HT-29 (cell line): ENCODE measurements at places on chromosomes 5 and 9.

DNA sequence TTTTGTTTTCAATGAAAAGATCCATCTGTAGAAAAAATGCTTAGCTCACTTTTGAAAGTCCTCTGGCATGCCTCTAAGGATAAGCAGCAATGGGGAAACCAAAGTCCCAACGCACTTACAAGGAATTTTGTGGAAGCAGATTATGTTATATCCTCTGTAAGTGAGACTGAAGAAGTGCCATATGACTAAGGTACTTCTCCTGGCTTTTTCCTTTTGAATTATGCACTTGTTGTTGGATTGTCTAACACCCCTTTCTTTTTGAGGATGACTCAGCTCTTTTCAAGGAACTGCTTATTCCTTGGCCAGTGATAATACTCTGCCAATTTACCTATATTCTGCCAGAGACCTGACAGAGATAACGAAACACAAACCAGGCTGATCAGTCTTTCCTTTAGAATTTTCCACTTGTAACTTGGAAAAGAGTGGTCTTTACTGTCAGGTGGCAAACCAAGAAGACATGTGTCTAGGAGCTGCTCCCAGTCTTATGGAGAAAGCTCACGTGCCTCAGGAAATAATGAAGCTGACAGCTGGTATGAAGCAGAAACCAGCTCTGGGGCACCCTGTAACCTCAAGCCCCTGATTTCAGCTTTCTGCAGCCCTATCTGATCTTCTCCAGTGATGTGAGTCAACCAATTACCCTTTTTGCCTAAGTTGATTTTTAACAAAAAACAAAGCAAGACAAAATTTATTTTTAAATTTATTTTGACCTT lies 290.8 kb upstream of the FBXL7 start:
- no peak for DNase-seq

GRCh38 chr9:33364127-33364526 lies 38.2 kb downstream of the AQP7 start:
- no peak for DNase-seq

GRCh38 chr5:29150840-29151239 lies 2042.6 kb upstream of the CDH6 start:
- DNase-seq: no peak

DNA sequence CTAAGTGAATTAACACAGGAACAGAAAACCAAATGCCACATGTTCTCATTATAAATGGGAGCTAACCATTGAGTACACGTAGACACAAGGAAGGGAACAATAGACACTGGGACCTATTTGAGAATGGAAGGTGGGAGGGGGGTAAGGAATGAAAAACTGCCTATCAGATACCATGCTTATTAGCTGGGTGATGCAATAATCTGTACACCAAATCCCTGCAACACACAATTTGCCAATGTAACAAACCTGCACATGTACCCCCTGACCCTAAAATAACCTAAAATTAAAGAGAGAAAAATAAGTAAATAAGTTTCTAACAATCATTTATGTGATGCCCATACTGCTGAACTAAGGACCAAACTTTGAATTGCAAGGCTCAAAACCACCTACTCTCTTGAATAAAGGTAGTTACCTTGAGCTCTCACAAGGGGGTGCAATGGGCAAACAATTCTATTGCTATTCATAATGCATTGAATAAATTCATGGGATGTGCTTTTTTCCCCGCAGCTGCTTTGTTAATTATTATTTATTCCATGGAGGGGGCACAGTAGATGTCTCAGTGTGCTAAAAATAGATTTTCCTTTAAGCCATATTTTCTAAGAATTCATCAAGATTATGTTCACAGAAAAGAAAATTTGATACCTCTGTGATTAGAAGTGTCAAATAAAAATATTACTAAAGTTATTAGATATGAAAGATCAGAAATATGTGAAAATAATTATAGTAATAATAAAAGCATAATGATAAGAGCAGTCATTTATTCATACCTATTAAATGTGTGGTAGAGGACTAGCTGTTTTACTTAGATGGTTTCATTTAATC lies 76.2 kb upstream of the PTPN3 start:
- DNase-seq: peak; percentile 72

DNA sequence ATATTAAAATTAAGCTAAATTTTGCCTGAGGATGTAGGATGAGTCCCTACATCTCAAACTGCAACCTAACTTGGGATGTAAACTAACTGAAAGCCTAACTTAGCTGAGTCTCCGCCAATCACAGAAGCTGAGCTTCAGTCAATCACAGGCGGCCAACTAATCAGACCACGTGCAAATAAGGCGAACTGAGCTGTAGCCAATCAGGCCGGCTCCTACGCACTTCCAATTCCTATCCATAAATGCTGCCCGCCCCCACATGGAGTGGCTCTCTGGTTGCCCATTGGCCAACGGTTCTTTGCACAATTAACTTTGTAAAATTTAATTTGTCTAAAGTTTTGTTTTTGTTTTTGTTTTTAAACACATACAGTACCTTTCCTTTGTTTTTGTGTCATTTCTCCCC lies 13.9 kb upstream of the GPX8 start:
- no peak for DNase-seq

- no peak for DNase-seq
These were observed 106.5 kb downstream of the FANCC start for GRCh38 chr9:95211028-95211427.

DNA sequence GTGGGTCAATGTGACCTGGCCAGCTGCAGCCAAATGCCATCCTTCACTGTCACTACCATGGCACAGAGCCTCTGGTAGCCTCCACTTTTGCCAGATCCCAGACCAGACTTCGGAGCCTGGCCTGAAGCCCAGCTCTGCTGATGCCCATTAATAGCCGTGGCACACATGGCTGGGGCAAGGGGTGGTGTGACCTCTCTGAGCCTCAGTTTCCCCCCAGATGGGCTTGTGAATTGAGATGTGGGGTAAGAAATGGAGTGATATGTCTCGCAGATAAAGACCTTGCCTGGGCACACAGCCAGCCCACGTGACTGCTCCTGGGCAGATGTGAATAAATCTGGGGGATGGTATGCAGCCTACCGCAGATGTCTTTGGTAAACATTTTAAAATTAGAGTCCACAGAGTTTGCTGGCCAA lies 13.9 kb downstream of the SUSD3 start:
- no peak for DNase-seq

GRCh38 chr5:181235323-181235688 lies 8.4 kb downstream of the RACK1 start:
- peak; percentile 17 for DNase-seq

GRCh38 chr5:126659805-126660482 lies 59.2 kb downstream of the PHAX start:
- DNase-seq: no peak

- no peak for DNase-seq
These were observed 171.2 kb upstream of the ACTBL2 start for GRCh38 chr5:57653636-57654290.

DNA sequence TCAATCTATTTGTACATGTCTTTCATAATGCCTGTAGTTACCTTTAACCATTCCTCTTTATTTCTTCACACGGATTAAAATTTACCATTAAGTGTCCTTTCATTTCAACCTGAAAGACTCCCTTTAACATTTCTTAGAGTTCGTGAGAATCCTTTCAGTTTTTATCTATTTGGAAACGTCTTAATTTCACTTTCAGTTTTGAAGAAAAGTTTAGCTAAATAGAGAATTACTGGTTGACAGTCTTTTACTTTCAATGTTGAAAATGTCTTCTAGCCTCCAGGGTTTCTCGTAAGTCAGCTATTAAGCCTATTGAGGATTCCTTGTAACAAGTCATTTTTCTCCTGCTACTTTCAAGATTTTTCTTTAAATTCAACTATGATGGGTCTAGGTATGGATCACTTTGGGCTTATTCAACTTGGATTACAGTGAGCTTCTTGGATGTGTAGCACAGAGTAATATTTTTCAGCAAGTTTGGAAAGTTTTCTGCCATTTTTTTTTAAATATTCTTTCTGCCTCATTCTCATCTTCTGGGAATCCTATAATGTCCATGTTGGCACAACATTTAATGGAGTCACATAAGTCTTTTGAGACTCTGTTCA lies 48.5 kb downstream of the RFX3 start:
- DNase-seq: no peak

DNA sequence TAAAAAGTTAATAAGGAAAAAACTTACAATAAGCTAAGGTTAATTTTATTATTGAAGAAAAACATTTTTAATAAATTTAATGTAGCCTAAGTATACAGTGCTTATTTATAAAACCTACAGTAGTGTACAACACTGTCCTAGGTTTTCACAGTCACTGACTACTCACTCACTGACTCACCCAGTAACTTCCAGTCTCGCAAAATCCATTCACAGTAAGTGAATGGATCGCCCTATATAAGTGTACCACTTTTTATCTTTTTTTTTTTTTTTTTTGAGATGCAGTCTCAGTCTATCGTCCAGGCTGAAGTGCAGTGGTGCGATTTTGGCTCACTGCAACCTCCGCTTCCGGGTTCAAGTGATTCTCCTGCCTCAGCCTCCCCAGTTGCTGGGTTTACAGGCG lies 47.7 kb downstream of the FNIP1 start:
- DNase-seq: no peak

DNA sequence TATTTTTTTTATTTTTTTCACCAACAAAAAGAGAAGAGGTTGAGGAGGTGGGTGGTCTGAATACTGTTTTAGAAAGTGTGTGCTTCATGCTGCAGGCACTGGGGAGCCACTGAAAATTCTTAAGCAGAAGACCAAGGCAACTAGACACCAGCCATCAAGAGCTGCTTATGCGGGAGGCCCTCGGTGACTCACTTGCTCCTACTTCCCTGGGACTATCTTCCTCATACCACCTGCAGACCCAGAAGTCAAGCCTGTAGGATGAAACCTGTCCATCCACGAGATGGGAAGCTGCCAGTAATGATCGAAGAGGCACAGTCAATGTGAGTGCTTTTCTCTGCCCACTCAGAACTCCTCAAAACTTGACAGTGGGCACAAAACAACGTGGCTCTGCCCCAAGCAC lies 125.8 kb upstream of the SLC44A1 start:
- no peak for DNase-seq

GRCh38 chr5:133289686-133290367 lies 238.0 kb downstream of the HSPA4 start:
- DNase-seq: no peak

- no peak for DNase-seq
These were observed 37.3 kb downstream of the CSF2 start for GRCh38 chr5:132110930-132111329.

DNA sequence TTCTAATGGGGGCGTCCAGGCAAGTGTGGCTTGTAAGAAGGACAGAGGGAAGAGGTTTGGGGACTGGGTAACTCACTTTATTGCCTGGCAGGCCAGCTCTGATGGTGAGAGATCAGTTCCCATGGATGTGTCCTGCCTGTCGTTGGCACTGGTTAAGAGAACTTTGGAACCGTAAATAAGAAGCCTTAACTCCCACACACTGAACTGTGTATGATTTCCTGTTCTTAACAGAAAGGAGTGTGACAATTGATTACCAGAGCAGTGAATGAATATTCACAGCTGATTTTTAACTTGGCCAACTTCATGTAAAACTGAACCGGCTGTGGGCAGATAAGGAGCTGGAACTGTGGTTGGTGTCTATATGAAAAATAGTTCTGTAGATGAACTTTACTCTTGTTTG lies 63.2 kb downstream of the MEGF10 start:
- DNase-seq: no peak

GRCh38 chr9:126853667-126854066 lies 6.8 kb upstream of the ZBTB34 start:
- no peak for DNase-seq

GRCh38 chr5:124194282-124194681 lies 552.2 kb downstream of the ZNF608 start:
- DNase-seq: no peak

DNA sequence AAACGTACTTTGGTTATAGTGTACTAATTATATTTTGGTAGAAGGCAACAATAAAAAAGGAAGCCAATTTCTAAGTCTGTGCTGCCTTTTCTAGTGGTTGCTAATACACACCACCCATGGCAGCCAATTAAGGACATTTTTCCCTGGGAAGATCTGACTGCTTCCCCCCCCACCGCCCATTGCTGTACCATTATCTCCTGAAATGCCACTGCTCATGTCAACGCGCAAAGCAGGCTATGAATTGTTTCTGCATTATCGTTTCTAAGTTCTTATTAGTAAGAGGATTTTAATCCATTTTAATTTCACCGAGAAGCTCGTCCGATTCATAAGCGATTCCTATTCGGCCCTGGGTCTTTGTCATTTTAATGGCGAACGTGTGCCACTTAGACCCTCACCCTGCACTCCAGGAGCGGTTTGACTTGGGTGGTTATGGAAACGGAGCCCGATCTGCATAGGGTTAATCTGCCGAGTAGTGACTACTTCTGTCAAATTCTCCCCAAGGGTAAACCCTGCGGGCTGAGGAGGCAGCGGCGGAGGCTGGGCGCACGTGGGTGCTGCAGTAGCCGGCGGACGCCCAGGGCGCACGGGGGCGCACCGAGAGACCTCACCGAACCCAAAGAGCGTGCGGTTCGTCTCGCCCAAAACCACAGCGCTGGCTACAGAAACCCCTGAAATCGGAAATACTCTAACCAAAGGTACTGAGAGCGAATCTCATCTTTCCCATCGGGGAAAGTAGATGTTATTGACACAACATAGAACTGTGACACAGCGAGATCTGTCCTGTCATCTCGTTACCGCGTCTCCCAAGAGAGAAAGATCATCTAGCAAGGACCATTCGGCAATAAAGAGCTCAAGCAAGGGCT lies 55.8 kb upstream of the SHC3 start:
- no peak for DNase-seq

GRCh38 chr9:119795395-119795794 lies 426.2 kb upstream of the BRINP1 start:
- DNase-seq: no peak

- DNase-seq: peak; percentile 98
These were observed 26.3 kb downstream of the SLC25A25 start for GRCh38 chr9:128094166-128094949.

DNA sequence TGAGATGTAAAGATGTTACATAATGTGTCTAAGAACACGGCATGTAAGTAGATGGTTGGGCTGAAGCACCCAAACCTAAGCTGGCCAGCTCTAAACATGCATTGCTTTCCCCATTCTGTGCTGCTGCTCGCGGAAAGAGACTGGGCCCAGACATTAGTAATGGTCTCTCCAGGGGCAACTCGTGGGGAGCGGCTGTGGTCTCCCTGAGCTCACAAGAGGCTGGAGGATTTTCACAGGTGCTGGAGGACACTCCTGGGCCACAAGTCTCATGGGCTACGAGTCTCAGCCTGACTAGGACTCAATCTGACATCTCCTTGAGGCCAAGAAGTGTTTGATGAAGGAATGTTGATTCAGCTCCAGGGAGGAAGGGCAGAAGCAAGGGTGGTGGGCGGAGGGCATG lies 92.7 kb upstream of the PTCH1 start:
- DNase-seq: no peak
